GOT3 (cell line): ENCODE measurements at places on chromosomes 6 and 20.

GRCh38 chr6:39945626-39946025 is 11.4 kb upstream of the MOCS1 start:
- DNase-seq: no peak

DNA sequence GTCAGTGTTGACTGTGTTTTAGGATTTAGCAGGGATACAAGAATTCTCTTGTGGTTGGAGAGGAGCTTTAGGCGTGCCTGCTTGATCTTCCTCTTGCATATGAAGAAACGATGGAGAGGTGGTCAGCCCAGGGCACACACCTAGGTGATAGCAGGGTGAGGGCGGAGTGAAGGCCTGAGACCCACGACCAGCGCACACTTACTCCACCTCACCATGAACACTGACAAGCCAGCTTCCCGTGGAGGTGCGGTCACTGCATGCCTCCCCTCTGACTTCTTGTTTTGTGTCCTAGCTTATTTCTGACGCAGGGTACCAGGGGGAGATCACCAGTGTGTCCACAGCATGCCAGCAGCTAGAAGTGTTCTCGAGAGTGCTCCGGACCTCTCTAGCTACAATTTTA is 8.1 kb downstream of the NELFCD start:
- DNase-seq: no peak

GRCh38 chr6:118780668-118781067 is 113.3 kb upstream of the ASF1A start:
- DNase-seq: no peak

DNA sequence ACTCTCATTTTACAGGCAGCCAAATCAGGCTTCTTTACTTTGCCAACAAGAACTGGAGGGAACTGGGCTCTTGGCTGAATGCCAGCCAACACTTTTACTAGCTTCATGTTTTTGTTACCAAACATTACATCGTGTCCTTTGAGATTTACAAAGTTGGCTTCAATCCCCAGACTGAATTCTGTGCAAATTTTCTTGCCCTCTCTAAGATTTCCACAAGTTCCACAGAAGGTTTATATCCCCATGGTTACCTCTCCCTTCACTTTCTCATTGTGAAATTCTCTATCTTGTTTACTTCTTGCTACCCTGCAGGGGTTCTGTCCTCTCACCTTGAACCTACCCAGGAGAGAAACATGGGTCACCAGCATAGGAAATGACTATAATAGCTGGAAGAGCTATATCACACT is 37.6 kb upstream of the PLCB1 start:
- no peak for DNase-seq

DNA sequence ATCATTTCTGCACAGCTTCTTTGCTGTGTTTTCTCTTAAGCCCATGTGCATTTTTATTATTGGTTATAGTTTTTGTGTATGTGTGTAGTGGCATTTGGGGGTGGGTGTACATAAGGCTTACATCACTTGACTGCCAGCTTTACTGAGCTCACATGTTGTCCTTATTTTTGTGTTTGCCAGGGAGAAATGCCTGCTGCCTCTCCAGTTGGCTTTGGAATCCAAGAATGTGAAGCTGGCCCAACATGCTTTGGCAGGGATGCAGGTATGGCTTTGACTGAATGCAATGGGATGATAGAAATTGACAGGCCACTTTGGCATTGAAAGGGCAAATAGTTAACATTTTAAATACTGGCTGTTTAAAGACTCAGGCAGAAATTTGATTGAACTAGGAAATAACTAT is 11.4 kb downstream of the PBOV1 start:
- DNase-seq: no peak

DNA sequence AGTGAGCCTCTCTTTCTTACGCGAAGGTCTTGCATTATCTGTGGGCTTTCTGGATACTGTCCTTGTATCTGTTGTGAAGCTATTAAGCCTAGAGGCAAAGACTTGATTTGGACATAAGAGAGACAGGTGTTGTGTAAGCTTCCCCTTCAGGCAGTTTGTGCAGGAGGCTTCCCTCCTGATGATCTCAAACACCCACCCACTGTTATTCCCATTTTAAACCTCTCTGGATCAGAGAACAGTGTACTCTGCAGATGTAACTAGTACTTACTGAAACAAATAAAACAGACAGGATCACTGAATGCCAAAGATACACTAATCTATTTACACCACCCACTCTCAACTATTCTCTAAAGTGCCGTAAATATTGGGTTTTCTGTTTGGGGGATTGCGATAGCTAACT is 113.8 kb upstream of the RAB32 start:
- DNase-seq: no peak

DNA sequence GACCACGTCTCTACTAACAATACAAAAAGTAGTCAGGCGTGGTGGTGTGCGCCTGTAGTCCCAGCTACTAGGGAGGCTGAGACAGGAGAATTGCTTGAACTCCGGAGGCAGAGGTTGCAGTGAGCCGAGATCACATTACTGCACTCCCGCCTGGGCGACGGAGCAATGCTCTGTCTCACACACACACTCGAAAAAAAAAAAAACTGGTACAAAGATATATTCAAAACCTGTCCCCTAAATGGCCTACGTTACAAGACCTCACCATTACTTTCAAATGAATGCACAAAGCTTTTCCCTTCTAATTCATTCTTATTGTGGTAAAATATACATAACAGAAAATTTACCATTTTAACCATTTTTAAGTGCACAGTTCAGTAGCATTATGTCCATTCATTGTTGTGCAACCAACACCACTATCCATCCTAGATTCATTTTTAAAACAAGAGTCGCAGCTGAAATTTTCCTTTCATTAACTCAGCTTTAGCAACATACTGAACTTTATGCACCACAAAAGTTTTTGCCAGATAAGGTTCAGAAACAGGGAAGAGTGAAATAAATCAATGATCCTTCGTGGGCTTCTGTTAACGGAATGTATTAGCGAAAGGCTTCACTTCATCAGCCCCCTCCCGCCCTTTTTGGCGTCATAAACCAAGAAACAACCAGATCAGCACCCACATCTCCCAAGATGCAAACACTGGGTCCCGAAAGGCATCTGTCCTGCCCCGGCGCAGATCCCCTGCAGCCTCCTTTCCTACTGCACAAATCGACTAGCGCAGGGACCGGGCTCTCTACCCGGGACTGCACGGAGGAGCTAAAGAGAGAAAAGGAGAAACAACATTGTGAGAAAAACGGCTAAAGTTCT is 825 bp upstream of the FAM135A start:
- no peak for DNase-seq
